ENCODE measurements at places on chromosomes 7 and 10.

DNA sequence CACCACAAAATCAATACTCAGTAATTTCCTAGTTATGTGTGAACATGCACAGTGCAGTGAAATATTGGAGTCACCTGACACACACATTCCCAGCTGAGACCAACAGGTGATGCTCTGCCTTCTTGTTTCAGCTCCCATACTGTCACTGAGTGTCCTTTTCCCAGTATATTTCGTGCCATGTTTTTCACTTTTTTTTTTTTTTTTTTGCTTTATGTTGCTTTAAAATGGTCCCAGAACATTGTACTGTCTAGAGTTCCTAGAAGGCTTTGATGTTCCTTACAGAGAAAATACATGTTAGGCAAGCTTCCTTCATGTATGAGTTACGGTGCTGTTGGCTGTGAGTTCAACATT lies 45.6 kb downstream of the ELAPOR2 start:
- no peak for DNase-seq

DNA sequence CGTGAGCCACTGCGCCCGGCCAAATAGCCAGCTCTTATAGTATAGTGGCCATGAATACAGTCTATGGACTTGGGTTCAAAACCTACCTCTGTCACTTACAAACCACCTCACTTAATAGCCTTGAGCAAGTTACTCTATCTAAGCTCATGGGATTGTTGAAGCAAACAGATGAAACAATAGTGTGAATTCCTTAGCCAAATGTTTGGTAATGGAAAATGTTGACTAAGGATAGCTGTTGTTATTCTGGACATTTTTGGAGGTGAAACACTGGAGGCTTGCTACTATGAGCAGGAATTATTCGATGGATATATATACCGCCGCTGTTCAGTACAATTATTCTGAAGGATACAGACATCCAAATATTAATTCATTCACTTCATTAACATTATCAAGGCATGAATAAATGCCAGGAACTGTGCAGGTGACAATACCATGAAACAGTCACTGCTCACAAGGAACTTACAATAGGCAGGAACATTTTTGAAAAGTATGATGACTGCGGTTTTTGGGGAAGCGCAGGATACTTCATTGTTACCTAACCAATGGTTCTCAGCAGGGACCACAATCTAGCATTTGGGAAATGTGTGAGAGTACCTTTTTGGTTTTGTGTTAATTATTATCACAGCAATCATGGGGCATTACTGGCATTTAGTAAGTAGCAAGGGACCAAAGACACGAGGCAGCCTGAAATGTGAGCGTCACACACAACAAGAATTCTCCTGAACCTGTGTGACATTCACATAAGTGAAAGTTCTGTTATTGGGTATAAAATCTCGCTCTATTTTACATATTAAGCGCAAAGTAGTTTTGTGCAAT lies 55.7 kb downstream of the CUBN start:
- no peak for DNase-seq

DNA sequence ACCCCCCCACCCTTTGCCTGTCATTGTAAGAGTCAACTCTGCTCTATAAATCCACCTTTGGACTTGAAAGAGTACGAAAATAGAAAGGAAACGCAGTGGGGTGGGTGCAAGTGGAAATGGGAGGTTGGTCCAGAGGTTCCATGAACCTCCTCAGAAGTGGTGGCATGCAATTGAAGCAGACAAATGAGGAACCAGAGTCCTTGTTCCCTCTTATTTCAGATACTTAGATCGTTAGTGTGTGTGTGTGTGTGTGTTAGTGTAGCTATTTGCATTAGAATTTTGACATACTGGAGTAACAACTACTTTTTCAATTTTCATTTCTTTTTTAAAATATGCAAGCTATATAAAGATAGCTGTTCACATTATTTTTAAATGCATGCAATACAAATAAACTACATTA lies 18.1 kb upstream of the TFAM start:
- no peak for DNase-seq

DNA sequence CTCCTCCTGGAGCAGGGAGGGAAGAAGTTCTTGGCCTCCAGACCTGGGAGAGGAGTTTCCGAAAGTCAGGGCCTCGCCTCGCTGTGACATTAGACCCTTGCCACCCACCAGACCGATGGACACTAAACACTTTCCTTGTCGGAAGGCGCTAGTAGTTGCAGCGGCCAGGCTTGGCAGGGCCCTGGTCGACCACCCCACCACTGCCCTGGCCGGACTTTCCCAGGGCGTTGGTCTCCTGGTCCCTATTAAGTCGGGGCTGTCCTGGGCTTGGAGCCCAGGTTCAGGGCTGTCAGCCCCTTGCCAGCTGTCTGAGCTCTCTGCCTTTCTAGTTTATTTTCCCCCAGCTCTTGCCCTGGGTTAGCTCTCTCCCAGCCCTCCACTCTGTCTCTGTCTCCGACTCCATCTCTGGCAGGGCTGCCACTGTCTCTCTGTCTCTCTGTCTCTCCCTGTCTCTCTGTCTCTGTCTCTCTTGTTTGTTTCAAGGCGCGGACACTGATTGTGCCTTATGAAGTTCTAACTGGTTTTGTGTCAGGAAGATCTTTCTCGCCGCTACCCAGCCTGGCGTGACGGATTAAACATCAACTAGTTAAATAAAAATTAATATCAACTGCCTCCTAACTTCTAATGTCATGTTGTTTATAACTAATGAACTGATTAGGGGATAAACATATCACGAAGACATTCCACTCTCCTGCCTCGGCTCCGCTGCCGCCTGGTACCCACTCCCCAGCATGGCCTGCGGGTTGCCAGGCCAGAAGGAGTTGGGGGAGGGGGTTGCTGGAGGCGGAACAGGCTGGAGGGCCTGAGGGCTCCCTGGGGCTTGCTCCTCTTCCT lies 13.8 kb upstream of the PAX2 start:
- no peak for DNase-seq

DNA sequence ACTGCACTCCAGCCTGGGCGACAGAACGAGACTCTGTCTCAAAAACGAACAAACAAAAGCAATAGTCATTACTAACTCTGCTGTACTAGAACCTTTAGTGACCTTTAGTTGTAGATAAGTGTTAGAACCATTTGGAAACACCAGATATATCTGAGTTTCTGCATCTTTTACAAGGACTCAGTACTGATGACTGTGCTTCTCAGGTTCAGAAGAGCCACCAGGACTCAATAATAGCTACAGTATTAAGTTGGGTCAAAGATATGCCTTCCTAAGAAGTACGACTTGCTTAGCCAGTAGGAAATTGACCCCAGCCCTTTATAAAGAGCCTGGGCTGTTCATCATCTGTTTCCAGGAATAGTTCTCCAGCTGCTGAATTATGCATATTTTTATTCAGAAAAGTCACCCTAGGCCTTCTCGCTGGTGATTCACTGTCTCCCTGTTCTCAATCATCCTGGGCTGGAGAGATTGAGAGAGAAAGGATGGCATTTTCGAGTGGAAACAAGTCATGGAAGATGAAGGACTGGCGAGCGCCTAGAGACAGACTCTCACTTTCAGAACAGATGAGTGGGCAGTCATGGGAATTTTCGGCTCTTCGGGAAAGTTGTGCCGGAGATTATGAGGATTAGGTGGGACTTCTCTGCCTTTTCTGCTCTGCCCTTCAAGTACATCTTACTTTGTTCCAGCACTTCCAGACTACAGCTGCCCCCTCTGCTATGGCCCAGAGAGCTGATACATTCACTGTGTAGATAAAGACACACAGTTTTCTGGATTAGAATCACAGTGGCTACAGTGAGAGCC lies 316.1 kb downstream of the CCDC3 start:
- no peak for DNase-seq

GRCh38 chr10:88271761-88272543 lies 311.2 kb downstream of the RNLS start:
- DNase-seq: no peak

GRCh38 chr7:28217143-28217542 lies 36.5 kb upstream of the JAZF1 start:
- DNase-seq: no peak

DNA sequence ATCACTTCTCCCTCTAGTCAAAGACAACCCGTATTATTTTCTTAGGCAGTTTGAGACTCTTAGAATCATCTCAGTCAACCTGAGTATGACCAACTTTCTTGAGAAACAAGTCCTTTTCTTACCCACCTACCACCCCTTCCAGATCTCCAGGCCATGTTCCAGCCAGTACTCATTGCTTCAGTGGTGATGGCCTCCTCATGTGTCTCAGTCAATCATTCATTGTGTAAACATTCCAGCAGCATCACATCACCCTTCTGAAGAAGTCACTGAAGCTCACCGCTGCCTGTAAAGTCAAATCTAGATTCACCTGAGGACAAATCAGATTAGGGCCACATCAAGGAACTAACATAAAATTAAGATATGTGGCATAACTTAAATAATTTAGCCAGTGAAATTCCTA lies 467.2 kb upstream of the NRP1 start:
- no peak for DNase-seq

GRCh38 chr7:84949501-84949900 lies 237.4 kb downstream of the SEMA3D start:
- no peak for DNase-seq

- no peak for DNase-seq
Observed at GRCh38 chr7:68862736-68863135, 735.5 kb upstream of the AUTS2 start.

DNA sequence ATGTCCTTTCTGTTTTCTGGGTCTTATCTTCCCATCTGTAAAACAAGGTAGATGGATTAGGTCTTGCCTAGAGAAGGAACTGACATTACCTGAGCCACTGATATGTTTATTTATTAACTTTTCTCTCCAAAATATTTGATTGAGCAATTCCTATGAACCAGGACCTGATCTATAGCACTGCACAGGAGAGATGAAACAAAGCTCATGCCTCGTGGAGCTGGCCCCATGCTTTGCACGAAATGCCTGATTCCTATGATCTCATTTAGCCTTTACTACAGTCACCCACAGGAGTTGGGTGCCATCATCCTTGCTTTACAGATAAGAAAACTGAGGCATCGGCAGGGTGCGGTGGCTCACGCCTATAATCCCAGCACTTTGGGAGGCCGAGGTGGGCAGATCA lies 48.2 kb upstream of the ZMIZ1 start:
- DNase-seq: no peak

- DNase-seq: no peak
Observed at GRCh38 chr10:48934672-48935501, 4.8 kb downstream of the LRRC18 start.

- no peak for DNase-seq
Observed at GRCh38 chr7:29564496-29565223, 1.0 kb downstream of the PRR15 start.

- DNase-seq: no peak
Observed at GRCh38 chr10:30420266-30420665, 13.7 kb upstream of the MAP3K8 start.

DNA sequence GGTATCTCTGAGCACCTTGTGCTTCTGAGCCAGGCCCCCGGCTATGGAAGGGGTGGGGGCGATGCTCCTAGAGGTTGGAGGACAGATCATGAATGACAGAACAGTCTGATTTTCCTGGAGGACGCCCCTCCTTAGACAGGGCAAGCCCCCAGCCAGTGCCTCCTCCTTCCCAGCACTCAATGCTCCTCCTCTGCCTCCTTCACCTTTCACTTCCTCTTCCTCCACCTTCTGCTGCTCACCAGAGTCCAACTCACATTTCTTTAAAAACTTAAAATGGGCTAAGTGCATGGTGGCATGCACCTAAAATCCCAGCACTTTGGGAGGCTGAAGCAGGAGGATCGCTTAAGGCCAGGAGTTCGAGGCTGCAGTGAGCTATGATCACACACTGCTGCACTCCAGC lies 71.1 kb upstream of the CUX1 start:
- no peak for DNase-seq

DNA sequence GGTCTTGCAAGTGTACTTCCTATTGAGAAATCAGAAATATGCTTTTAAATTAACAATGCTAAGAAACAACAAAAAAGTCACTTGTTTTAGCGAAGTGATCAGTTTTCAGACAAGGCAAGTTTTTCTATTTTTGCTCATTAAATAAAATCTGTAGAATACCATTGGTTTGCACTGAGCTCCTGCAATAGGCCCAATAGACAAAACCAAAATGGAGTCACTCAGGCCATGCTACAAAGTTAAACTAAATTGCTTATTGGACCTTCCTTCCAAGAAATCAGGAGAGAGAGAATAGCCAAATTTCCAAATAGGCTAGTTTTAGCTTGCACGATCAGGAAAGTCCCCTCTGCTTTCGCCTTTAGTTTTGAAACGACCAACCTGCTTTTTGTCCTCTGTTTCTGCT lies 73.4 kb upstream of the SLC13A1 start:
- no peak for DNase-seq

DNA sequence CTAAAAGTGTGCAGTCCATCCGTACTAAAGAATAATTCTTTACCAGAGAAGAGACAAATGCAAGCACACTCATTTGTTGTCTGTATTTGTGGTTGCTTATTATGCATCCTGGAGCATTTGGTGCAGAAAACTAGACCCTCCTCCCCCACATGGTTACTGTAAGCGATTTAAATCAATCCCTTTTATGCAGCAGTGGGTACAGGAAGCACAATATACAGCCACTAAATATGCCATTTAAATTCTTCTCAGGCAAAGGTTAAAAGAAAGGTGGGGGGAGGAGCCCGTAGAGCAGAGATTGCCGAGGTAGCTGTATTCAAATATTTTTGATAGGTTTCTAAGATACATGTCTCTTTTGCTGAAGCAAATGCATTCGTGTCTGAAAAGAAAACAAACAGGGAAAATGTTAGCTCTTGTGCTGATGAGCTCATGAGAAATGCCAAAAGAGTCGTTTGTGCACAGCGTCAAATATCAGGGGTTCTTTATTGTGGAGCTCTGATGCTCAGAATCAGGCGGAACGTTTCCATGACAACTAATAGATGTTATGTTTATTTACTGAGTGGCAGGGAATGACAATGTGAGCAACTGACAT lies 131.3 kb upstream of the NPVF start:
- no peak for DNase-seq

GRCh38 chr10:49387071-49387470 lies 8.8 kb downstream of the DRGX start:
- DNase-seq: no peak

GRCh38 chr7:157660971-157661610 lies 324.3 kb downstream of the DNAJB6 start:
- DNase-seq: no peak

GRCh38 chr7:71343892-71344291 lies 211.9 kb downstream of the GALNT17 start:
- no peak for DNase-seq

- DNase-seq: no peak
Observed at GRCh38 chr10:107032700-107033401, 131.7 kb downstream of the SORCS1 start.

DNA sequence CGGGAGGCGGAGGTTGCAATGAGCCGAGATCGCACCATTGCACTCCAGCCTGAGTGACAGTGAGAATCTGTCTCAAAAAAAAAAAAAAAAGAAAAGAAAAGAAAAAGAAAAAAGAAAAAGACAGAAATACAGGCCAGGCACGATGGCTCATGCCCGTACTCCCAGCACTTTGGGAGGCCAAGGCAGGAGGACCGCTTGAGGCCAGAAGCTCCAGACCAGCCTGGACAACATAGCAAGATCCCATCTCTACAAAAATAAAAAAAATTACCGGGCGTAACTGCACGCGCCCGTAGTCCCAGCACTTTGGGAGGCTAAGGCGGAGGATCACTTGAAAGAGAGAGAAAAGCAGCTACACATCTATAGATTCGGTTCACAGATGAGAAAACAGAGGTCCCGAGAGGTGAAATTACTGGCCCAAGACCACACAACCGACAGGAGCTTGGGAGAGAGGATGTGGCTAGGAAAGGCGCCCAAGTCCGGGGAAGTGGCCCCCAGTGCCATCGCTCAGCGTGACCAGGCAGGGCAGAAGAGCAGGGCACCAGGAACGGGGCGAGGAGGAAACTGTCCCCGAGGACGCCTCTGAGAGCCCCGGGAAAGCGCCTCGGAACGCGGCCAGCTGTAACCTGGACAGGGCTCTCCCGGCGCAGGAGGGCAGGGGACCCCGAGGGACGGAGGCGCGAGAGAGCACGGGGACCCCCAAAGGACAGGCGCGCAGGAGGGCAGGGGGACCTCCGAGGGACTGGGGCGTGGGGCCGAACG lies 612 bp downstream of the SNX8 start:
- DNase-seq: no peak

Measured in stimulated activated CD8-positive, alpha-beta memory T cell treated with anti-CD3 and anti-CD28 coated beads, Interleukin-2, amount 100 ng/mL, for 1 hour (primary cell).